Breast epithelium (tissue), 4 donors: ENCODE measurements at places on chromosomes 1 and 21.

- H3K36me3 ChIP-seq: no peaks in the 10 kb centered on the region
- peaks cover 11% of the 10 kb centered on the region for H3K4me1 ChIP-seq
- peak; percentile 72 for DNase-seq
Measured at GRCh38 chr1:33986390-33987095, 122.7 kb downstream of the HMGB4 start.

- H3K4me1 ChIP-seq: no peaks in the 10 kb centered on the region
- no peak overlapping the region for H3K4me3 ChIP-seq
- no peaks in the 10 kb centered on the region for H3K36me3 ChIP-seq
- no peaks in the 10 kb centered on the region for H3K27me3 ChIP-seq
- H3K27ac ChIP-seq: no peak overlapping the region
Measured at GRCh38 chr1:212244441-212244840, 40.8 kb upstream of the PPP2R5A start.

- H3K27me3 ChIP-seq: peaks cover 4% of the 10 kb centered on the region
- DNase-seq: no peak
- no peak overlapping the region for H3K27ac ChIP-seq
- no peaks in the 10 kb centered on the region for H3K36me3 ChIP-seq
Measured at GRCh38 chr1:50346621-50347020, 76.6 kb downstream of the DMRTA2 start.

- H3K4me3 ChIP-seq: no peak overlapping the region
- H3K4me1 ChIP-seq: no peaks in the 10 kb centered on the region
- no peak overlapping the region for H3K27ac ChIP-seq
Measured at GRCh38 chr1:46027788-46028573, 104.4 kb downstream of the PIK3R3 start.

- no peak overlapping the region for H3K4me3 ChIP-seq
- no peaks in the 10 kb centered on the region for H3K27me3 ChIP-seq
- no peak overlapping the region for H3K27ac ChIP-seq
- DNase-seq: no peak
- H3K36me3 ChIP-seq: no peaks in the 10 kb centered on the region
Measured at GRCh38 chr21:35265170-35265877, 216.2 kb upstream of the RUNX1 start.

GRCh38 chr1:245316784-245317183, 162.0 kb downstream of the KIF26B start:
- no peaks in the 10 kb centered on the region for H3K4me1 ChIP-seq
- no peaks in the 10 kb centered on the region for H3K27me3 ChIP-seq
- H3K4me3 ChIP-seq: no peak overlapping the region
- no peaks in the 10 kb centered on the region for H3K36me3 ChIP-seq
- H3K27ac ChIP-seq: no peak overlapping the region

- H3K36me3 ChIP-seq: no peaks in the 10 kb centered on the region
- H3K27ac ChIP-seq: peak overlapping the region; percentile 62
- peaks cover 5% of the 10 kb centered on the region for H3K4me1 ChIP-seq
- no peaks in the 10 kb centered on the region for H3K27me3 ChIP-seq
- H3K4me3 ChIP-seq: no peak overlapping the region
Measured at GRCh38 chr1:183842795-183843144, 37.9 kb downstream of the RGL1 start.

GRCh38 chr1:55095095-55095494, 55.7 kb downstream of the PCSK9 start:
- H3K27ac ChIP-seq: no peak overlapping the region
- peaks cover 7% of the 10 kb centered on the region for H3K36me3 ChIP-seq
- H3K4me1 ChIP-seq: no peaks in the 10 kb centered on the region
- no peak for DNase-seq
- no peak overlapping the region for H3K4me3 ChIP-seq

DNA sequence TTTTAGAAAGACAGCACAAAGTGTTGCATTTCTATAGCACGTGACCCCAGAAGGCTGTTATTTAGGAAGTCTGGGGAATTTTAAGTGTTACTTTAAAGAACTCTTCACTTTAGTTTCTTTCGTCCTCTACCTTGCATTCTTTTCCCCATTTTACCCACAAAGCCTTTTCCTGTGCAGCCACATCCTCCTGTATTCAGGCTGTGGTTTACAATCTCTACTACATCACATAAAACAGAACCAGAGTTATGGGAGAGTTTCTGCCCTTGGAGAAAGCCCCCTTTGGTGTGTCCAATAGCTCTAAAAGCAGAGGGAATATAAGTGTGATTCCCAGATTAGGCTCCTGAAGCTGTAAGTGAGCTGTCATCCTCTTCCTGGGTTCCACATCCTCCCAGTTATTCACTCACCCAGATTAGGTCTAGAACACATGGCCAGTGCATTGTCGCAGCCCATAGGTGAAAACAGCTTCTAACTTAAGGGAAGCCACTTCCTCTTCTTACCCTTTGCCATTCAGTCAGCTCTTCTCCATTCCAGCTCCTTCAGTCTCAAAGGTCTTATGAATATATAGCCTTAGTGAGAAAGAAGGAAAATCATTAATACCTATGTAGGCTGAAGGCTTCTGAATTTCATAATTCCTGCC, 171.1 kb downstream of the PIGK start:
- H3K4me1 ChIP-seq: no peaks in the 10 kb centered on the region
- H3K4me3 ChIP-seq: no peak overlapping the region
- DNase-seq: no peak
- H3K27me3 ChIP-seq: no peaks in the 10 kb centered on the region
- H3K27ac ChIP-seq: no peak overlapping the region
- no peaks in the 10 kb centered on the region for H3K36me3 ChIP-seq

DNA sequence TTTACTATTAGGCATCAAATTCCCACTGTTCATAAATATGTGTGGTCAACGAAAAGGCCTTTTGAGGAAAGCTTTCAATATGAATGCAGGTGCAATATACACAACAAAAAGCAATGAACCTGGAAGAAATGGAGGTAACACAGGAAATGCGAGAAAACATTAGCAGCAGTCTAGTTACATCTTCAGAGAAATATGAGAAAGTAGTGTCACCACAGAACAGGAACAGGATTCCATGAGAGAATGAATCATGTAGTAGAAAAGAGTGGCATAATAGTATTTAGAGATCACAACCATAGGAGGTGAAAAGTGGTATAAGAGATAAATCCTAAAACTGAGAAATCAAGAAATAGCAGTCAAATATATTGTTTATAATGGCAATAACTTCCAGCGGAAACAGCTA, 103.7 kb downstream of the AK5 start:
- H3K4me1 ChIP-seq: no peaks in the 10 kb centered on the region
- H3K27ac ChIP-seq: no peak overlapping the region
- H3K27me3 ChIP-seq: no peaks in the 10 kb centered on the region
- H3K36me3 ChIP-seq: no peaks in the 10 kb centered on the region

- no peak overlapping the region for H3K4me3 ChIP-seq
- H3K27ac ChIP-seq: no peak overlapping the region
- no peaks in the 10 kb centered on the region for H3K27me3 ChIP-seq
Measured at GRCh38 chr1:48105165-48105564, 108.0 kb upstream of the TRABD2B start.

DNA sequence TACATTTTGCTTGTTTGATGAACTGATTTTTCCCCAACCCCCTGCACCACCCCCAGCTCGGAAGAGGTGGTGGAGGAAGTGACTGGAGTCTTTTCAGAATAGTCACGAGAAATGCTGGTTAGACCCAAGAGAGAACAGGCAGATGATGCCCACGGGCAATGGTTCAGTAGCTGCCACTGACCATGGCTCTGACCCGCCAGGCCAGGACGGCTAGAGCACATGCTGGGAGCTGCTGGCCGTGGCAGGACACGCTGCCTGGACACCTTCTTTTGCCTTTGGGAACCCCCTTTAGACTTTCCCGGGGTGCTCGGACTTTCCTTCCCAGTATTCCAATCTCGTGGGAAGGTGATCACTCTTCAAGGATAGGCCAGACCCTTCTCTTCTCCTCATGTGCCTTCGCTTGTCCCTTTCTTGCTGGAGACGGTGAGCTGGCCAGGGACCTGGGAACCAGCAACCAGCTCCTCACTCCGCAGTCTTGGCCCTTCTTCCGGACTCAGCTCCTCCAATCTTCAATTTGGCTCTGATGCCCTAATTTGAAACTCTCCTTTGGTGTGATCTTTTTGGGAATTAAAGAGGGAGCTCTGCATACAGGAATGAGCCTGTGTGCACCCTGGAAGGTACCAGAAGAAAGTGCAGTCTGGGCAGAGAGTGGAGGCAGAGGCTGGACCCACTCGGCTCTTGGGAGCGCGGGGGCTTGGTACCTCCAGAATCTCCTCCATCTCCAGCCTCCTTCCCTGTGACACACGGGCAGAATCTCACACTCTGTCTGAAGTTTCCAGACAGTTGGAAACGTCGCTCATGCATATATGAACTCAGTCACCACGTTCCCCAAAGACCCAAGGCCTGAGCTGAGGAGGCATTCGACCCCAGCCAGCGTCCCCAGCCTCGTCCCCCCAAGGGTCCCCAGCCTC, 4.0 kb upstream of the PDE9A start:
- H3K36me3 ChIP-seq: no peaks in the 10 kb centered on the region
- no peak overlapping the region for H3K4me3 ChIP-seq
- H3K27me3 ChIP-seq: no peaks in the 10 kb centered on the region
- DNase-seq: no peak
- no peaks in the 10 kb centered on the region for H3K4me1 ChIP-seq
- H3K27ac ChIP-seq: no peak overlapping the region

DNA sequence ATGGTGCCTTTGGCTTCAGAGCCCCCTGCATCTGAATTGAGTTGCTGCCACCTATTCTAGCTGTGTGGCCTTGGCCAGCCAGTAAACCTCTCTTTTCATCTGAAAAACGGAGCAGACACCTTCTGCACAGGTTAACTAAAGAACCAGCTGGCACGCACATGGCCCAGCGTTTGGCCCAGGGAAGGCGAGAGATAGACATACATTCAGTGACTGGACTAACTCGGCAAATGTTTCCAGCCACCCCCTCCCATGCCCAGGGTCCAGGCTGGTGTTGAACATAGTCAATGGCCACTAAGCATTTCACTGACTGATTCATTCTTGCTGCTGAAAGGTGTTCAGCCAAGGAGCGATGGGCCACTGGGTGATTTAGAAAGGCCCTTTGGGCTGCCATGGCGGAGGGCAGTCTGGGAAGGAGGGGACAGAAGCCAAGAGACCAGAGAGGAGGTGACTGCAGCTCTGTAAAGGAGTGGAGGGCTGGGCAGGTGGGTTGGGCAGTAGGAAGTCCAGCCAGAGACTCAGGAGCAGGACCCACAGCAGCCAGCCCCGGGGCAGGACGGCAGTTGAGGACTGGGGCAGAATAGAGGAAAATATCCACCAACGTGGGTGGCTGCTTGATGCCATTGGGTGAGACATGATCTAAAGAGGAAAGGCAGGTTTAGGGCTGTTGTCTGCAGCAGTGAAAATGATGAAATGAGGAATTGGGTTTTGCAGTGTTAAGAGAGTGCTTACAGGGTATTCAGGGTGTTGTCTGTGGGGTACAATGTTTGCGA, 184.3 kb downstream of the HIVEP3 start:
- no peak overlapping the region for H3K27ac ChIP-seq
- no peaks in the 10 kb centered on the region for H3K27me3 ChIP-seq
- no peak for DNase-seq
- H3K4me3 ChIP-seq: no peak overlapping the region
- H3K4me1 ChIP-seq: no peaks in the 10 kb centered on the region

DNA sequence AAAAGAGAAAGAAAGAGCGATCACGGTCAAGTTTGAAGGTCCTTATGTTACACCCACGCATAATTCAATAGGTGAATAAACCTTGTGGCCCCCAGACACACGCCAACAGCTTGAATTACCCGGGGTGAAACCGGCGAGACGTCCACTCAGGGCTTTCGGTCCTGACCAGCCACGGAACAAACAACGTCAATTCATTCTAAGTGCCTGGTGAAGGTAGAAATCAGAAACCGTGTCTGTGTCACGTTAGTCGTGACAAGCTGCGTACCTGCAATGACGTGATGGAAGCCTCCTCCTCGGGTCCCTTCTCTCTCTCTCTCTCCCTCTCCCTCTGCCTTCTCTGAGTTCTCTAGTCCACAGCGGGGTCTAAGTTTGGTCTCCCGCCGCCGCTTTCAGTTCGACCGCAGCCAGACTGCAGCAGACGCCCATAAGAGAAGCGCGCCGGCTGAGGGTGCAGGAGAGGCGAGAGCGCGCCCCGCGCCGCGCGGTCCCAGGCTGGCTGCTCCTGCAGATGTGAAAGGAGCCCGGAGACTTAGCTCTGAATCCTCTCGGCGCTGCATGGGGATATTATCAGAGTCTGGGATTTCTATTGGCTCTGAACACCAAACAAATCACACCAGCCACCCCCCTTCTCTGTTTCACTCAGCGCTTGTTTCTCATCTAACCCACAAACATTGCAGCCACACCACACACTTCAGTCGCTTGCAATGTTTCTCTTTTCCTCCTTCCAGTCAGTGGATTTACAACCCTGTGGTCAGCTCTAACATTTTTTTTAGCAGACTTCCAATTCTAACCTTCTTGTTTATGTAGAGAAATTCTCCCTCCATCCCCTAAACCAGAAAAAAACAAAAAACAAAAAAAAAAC, at the start of gene GREM2:
TSS of gene GREM2 (minus strand) at position 537 of the 862 bp plus-strand sequence. CDS start 118,680 bp downstream, outside the sequence.
- H3K27ac ChIP-seq: no peak within 1 kb of the TSS
- peak within 1 kb of the TSS; percentile 51 for H3K4me3 ChIP-seq
- H3K27me3 ChIP-seq: no peaks in the 10 kb centered on the region

GRCh38 chr1:56377431-56377830, 201.9 kb downstream of the PLPP3 start:
- H3K4me1 ChIP-seq: no peaks in the 10 kb centered on the region
- H3K36me3 ChIP-seq: no peaks in the 10 kb centered on the region
- no peaks in the 10 kb centered on the region for H3K27me3 ChIP-seq
- H3K27ac ChIP-seq: peak overlapping the region; percentile 71
- no peak overlapping the region for H3K4me3 ChIP-seq

DNA sequence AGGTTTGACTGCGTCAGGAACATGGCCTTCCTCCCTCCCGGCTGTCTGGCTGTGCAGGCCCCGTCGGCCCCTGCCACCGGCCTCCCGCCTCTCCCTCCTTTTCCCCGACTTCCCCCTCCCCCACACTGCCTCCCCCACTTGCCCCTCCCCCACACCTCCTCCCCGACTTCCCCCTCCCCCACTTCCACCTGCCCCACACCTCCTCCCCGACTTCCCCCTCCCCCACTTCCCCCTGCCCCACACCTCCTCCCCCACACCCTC, 52.6 kb downstream of the SLC19A1 start:
- H3K4me3 ChIP-seq: no peak overlapping the region
- no peaks in the 10 kb centered on the region for H3K27me3 ChIP-seq
- no peaks in the 10 kb centered on the region for H3K4me1 ChIP-seq
- DNase-seq: no peak

- H3K27me3 ChIP-seq: no peaks in the 10 kb centered on the region
- no peak overlapping the region for H3K4me3 ChIP-seq
- no peak for DNase-seq
Measured at GRCh38 chr1:164384262-164384661, 174.7 kb upstream of the PBX1 start.

GRCh38 chr1:235712812-235713211, 63.2 kb upstream of the GNG4 start:
- no peaks in the 10 kb centered on the region for H3K4me1 ChIP-seq
- H3K27ac ChIP-seq: no peak overlapping the region
- DNase-seq: no peak
- H3K4me3 ChIP-seq: no peak overlapping the region

DNA sequence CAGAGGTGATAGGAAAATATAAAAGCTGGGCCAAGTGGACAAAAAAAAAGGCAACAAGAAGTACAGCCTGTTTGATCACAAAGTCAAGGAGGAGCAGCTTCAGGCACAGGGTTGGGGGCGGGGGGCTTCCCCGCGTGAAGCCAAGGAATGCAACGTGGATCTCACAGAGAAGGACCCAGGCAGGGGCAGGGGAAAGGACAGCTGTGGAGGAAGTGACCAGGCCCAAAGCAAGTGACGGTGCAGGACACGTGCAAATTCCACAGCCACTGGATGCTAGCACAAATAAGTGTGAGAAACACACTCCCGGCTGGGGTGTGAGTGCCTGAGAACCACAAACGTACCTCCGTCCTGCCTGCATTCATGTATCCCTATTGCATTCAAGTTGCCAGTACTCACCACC, 77.7 kb upstream of the DSCAM start:
- no peak overlapping the region for H3K4me3 ChIP-seq
- no peaks in the 10 kb centered on the region for H3K4me1 ChIP-seq
- no peaks in the 10 kb centered on the region for H3K27me3 ChIP-seq
- DNase-seq: no peak
- no peaks in the 10 kb centered on the region for H3K36me3 ChIP-seq
- H3K27ac ChIP-seq: no peak overlapping the region
